ENCODE measurements at places on chromosomes 2 and 18.
A peak's percentile ranks its signal among the peaks of the same experiment; 100 is the strongest.

- DNase-seq: peak; percentile 89
Observed at GRCh38 chr18:5601188-5601624, 57.4 kb upstream of the EPB41L3 start.

DNA sequence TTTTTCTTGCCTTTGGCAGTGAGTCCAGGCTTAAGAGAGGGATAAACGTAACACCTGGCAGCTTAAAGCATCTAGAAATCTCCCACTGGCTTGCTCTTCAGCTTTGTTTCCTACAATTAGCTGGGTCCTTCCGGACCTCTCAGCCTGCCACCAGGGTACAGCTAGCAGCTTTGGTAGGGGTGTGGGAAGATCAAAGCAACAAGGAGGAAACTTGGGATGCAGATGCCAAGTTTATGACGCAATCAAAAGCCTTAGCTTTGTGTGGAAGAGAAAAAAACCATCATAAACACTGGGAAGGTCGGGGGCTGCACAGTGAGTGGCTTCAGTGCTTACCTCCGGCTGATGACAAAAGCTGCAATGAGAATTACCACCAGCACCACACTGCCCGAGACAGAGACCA, 116.9 kb downstream of the EPHA4 start:
- DNase-seq: peak; percentile 27

- DNase-seq: no peak
Observed at GRCh38 chr2:151153601-151154000, 108.1 kb downstream of the RBM43 start.

GRCh38 chr2:146584316-146584715, 1260.5 kb upstream of the ACVR2A start:
- no peak for DNase-seq

DNA sequence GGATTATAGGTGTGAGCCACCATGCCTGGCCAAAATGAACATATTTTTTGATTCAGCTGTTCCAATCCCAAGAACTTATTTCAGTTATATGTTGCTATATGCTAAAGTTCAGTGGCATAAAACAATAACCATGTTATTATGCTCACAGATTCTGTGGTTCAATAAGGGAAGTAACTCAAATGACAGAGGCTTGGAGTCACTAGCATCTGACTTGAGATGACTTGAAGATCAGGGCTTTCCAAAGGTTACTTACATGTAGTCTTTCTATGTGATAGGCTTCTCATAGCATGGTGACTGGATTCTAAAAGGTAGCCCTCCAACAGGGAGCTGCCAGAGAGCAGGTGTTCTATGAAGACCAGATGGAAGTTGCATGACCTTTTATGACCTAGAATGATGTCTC, 17.2 kb downstream of the CLK1 start:
- DNase-seq: no peak

Measured in mesendoderm (in vitro differentiated cells).